Kasumi-1 (cell line): ENCODE measurements at places on chromosomes 7 and 10.

- DNase-seq, result peak; percentile 11
Measured at GRCh38 chr10:31051703-31052102, 20.0 kb upstream of the ZNF438 start.

DNA sequence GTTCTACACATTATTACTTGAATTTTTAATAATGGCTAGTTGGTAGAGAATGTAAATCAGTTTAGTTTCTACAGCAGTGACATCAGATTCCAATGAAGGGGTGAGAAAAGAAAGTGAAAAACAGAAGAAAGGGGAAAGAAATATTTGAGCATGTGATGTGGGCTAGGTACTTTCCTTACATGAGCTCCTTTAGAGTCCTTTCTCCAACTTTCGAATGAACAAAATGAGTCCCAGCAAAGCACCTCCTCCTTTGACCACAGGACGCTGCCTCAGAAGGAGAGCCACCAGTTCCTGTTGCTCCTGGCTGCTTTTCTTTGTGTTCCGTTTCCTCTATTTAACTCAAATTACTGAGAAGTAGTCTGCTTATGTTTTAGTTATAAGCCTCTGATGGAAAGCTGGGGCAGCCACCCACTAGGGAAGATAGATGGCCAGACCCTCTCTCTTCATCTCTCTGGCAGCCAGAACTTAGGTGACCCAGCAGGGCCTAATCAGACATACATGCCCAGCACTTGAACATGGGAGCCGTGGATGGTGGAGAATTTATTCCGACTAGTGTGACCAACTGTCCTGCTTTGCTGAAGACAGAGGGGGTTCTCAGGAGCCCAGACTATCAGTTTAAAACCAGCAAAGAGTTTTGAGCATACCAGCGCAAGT lies 82.4 kb upstream of the NME8 start:
- DNase-seq, result peak; percentile 94

GRCh38 chr7:51927738-51928137 lies 611.1 kb upstream of the COBL start:
- no peak for DNase-seq

- peak; percentile 92 for DNase-seq
Measured at GRCh38 chr10:92690211-92690914, 608 bp downstream of the HHEX start.

- DNase-seq, result no peak
Measured at GRCh38 chr10:69426376-69426727, 9.6 kb upstream of the TACR2 start.

GRCh38 chr7:17407229-17407628 lies 108.8 kb downstream of the AHR start:
- no peak for DNase-seq

- DNase-seq, result no peak
Measured at GRCh38 chr7:34019301-34019790, 114.0 kb downstream of the BMPER start.

DNA sequence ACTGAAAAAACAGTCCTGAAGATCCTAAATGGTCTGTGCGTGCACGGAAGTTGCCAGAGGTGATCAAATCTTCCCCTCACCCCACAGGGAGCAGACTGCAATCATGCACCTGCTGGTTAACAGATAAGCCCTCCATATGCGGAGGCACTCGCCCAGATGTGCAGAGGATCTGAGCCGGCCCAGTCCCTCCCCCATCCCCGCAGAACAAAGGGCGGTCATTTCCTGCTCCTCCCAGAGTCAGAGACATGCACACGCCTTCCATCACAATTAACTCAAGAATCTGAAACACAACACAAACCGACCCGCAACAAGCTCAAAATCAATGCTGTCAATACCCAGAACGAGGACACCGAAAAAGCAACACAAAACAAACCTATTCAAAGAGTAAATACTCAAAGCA lies 24.2 kb downstream of the CRTAC1 start:
- no peak for DNase-seq

DNA sequence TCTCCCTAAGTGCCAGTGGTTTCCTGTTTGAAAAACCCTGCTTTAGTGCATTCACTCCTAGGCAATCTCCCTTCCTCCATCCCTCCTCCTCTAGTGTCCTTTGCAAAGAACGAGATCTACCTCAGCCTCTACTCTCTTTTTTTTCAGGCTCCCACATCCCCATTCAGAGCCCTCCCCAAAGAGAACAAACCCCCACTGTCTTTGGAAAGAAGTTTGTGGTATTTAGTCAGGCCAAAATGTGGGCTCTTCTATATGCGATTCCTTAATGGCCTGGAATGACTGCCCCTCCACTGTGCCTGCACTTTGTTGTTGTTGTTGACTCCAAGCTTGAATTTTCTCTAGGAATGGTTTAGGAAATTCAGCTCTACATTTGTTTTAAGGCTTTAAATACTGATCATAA lies 36.3 kb downstream of the PALS2 start:
- DNase-seq, result no peak
